WTC11 (cell line): ENCODE measurements at places on chromosomes 3 and 15. TPM values are rescaled to one million over a fixed set of nuclear protein-coding genes. Genes with fewer than 3 reads are reported as not detected.
A peak's percentile ranks its signal among the peaks of the same experiment; 100 is the strongest.

- DNase-seq = no peak
Measured at GRCh38 chr3:33061782-33062181, 35.2 kb downstream of the GLB1 start.

DNA sequence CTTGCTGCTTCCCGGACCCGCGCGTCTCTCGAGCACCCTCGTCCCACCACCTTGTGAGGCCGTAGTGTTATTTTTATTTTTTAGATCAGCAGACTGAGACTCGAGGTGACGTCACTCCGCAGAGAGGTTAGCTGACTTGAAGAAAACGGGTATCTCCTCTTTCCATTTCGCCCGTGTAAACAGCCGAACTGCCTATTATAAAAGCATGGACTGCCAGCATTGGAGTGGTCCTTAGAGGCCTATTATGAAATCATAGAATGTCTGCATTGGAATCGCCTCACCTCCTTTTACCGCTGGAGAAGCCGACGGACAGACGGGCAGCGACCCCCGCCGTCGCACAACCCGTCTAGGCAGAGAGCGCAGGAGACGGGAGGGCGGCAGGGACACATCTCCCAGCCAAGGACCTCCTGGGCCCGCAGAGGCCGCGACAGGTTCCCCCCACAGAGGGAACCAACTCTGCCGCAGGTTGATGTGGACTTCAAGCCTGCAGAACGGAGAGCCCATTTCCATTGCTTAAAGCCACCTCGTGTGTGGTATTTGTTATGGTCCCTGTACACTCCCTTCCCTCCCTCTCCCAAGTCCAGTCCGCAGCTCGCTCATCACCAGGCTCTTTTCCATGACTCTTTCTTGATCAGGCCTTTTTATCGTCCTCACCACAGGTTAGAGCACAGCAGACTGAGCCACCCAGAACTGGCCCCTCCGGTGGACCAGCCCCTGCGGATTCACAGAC, 540 bp upstream of the PPP1R2 start:
- peak; percentile 46 for DNase-seq

DNA sequence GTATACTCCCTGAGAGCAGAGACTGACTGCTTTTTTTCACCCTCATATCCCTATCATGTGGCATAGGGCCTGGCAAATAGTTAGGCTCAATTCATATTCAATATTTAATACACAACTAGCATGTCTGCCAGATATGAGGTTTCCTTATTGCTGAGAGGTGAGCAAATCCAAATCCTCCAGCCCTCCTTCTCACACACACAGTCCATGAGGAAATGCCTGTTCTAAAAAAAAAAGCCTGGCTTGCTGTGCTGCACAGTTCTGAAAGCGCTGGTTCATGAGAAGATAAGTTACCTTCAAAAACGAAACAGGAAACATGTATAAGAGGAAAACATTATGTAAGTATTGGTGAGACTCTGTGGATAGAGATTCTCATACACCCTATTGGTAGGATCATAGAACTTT, 15.5 kb upstream of the ACAP2 start:
- no peak for DNase-seq

- no peak for DNase-seq
Measured at GRCh38 chr3:177618873-177619733, 421.8 kb upstream of the TBL1XR1 start.

DNA sequence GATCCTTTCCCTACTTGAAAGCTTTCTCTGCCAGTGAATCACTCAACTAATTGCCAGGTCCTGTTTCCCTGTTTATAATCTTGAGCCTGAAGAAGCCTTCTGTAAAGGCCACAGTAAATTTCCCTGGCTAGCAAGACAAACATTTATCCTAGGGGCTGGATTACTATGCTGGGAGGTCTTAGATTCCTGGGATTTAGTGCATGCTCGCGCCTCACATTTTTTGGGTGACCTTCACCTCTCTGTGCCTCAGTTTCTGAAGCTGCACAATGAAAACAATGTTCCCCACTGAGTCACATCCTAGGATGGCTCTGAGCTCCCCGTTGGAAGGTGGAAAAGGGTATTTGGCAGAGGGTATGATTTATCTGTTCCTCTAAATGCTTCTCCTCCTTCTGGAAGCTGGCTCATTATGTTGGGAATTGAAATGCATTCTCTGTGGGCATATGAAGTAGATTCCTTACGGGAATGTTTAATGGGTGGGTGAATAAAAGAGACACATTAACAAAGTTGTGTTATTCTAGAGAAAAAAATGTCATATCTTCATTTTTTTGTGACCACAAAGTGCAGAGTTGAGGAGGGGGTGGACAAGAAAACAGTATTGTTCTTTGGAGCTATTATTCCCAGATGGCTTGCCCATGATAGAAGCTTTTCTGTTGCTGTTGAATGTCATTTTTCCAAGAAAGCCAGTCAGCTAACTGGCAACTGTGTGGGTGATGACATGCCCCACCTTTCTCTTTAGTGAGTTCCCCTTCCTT, 32.4 kb downstream of the LSM3 start:
- no peak for DNase-seq

GRCh38 chr15:84750583-84751092, 2.2 kb downstream of the ZNF592 start:
- no peak for DNase-seq

DNA sequence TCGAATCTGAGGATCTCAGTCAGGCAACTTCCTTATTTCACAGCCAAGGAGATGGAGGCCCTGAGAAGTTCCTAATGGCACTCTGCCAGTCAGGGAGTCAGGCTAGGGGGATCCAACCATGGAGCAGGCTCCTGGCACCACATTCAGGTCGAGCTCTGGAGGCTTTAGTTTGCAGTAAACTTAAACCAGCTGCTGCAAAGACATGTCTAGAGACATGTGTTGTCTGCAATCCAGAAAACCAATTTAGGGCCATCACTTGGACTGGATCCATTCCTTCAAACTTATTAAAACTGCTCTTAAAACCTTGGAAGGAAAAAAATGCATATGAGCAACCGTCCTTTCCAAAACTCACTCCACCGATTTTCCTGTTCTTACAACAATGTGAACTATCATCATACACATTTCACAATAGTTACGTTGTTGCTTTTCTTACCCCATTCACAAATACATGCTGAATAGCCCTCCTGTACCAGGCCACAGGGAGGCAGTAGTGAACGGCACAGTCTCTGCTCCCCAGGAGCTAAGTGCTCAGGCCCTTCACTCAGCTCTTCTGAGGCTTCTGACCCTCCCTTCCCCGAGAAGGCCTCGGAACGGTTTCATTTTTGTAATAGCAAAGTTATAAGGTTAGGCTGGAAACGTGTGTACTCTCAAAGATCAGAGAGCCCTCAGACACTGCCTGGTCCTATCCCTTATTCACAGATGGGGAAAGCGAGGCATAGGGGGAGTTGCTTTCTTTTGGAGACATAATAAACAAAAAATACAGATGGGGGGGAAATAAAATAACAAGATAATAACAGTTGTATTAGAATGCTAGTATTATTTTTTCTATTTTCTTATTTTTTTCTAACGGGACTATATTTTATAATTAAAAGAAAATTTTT, 20.1 kb downstream of the RFT1 start:
- DNase-seq = peak; percentile 70

DNA sequence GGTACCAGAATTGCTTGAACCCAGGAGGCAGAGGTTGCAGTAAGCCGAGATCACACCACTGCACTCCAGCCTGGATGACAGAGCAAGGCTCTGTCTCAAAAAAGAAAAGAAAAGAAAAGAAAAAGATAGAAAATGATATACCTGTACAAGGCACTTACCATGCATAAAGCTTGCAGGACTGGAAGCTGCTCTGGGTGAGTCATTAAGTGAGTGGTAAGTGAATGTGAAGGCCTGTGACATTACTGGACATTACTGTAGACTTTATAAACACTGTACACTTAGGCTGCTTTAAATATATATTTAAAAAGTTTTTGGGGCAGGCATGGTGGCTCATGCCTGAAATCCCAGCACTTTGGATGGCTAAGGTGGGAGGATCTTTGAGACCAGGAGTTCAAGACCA, 99.2 kb downstream of the SLMAP start:
- DNase-seq = no peak

GRCh38 chr3:129289201-129289921, 10.7 kb downstream of the HMCES start:
- DNase-seq = no peak

GRCh38 chr15:83714939-83715628, 61.2 kb downstream of the ADAMTSL3 start:
- no peak for DNase-seq

- no peak for DNase-seq
Measured at GRCh38 chr3:5162102-5162501, 25.4 kb upstream of the EDEM1 start.

DNA sequence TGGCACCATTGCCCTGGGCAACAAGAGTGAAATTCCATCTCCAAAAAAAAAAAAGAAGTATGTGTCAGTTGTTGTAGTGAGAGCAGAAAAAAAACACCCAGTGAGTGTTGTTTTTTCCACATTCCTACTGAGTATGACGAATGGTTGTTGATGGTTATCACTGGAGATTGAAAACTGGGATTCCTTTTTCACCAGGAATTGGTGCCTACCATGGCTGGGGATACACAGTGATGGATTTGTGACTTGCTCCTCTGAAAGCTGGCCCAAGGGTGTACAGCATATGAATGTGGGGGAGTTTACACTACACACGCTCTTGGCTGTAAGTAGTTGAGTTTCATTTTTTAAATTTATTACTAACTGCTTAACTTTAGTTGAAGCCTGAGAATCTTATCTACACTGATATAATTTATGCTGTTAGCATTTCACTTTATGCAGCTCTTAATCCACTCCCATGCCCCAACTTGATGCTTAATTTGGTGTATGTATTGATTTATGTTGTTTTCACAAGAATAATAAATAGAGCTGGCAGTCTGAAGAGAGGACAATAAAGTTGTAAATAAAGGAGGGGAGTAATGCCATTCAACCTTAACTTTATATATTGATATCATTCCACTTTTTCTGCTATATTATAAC, 56.0 kb upstream of the MME start:
- DNase-seq = no peak

GRCh38 chr3:89314454-89315098, 207.2 kb downstream of the EPHA3 start:
- DNase-seq = no peak

- no peak for DNase-seq
Measured at GRCh38 chr15:68699124-68699880, 120.5 kb downstream of the CORO2B start.

DNA sequence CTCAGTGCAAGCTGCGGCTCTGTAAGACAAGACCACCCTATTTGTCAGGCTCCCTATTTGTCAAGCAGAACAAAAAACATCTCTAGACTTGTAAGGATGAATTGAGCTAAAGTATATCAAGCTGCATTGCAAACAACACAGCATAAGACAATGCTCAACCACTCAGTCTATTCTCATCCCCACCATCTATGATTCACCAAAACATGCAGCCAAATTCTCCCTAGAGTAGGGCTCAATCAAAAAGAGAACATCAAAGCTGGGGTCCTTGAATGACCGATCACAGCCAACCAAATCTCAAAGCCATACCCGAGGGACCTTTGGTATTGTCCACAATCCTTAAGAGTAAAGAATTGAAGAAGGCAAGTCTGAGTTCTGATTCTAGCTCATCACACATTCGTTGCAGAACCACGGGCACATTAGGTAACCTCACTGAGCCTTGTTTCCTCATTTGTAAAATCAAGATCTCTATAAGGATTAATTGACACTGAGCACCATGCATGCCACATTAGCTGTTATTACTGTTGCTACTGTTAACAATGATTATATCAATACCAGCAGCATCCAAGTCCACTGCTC, 31.2 kb downstream of the RFTN1 start:
- no peak for DNase-seq

- DNase-seq = no peak
Measured at GRCh38 chr3:150022381-150023238, 51.9 kb upstream of the PFN2 start.

- peak; percentile 76 for DNase-seq
Measured at GRCh38 chr3:151305060-151305774, 11.4 kb downstream of the GPR87 start.

DNA sequence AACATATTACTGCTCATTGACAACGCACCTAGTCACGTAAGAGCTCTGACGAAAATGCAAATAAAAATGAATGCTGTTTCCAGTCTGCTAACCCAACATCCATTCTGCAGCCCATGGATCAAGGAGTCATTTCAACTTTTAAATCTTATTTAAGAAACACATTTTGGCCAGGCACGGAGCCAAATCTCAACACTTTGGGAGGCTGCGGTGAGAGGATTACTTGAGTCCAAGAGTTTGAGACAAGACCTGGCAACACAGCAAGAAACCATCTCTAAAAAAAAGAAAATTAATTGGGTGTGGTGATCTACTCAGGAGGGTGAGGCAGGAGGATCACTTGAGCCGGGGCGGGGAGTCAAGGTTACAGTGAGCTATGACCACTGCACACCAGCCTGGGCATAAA, 22.4 kb upstream of the TM4SF19 start:
- no peak for DNase-seq

Gene FETUB
- total RNA-seq = not detected in 3 replicates

Gene ADAM10
- total RNA-seq = 128 to 133 TPM (median 130 TPM) in 3 replicates

Gene SI
- not detected in 3 replicates for total RNA-seq

Gene EPHB1
- total RNA-seq = 7.0 to 9.9 TPM (median 8.2 TPM) in 3 replicates

Gene GOLIM4
- total RNA-seq = 23.9 to 30.0 TPM (median 23.9 TPM) in 3 replicates

Gene SGO1
- total RNA-seq = 31.5 to 34.3 TPM (median 32.2 TPM) in 3 replicates
